ENCODE measurements at places on chromosomes 13 and 19.

DNA sequence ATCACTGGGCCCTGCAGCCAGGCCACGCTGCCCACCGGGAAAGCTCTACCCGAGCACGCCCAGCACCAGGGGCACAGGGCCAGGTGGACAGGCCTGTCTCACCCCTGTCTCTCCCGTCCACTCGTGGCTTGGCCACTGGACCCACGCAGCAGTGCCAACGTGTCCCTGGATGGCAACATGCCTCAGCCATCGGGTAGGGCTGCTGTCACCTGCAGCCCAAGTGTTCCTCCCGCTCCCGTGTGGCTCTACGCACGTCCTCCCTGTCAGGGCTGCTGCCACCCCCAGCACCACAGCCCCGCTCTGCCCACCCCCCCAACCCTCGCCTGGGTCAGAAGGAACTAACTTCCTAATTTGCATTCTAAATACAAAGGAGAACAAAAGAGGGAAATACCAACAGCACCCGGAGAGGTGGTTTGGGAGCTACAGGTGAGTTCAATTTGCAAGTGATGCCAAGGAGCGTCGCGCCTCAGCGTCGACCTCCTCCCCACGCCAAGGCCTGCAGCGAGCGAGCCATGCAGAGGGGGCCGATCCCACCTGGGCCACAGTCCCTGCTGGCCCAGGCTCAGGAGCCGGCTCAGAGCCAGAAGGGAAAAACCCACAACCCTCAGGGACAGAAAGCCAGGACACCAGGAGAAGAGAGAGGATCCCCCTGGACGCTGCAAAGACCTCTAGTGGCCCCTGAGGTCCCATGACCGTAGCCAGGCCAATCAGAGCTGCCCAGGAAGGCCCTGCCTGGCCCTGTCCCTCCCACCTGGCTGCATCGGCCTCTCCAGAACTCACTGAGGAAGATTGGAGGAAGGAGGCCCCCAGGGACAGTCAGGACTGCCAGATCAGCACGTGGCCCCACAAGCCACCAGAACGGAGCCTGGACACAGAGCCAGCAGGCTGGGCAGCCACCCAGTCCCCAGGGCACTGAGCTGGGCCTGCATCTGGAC, 128.4 kb upstream of the SPACA7 start:
- DNase-seq = no peak

DNA sequence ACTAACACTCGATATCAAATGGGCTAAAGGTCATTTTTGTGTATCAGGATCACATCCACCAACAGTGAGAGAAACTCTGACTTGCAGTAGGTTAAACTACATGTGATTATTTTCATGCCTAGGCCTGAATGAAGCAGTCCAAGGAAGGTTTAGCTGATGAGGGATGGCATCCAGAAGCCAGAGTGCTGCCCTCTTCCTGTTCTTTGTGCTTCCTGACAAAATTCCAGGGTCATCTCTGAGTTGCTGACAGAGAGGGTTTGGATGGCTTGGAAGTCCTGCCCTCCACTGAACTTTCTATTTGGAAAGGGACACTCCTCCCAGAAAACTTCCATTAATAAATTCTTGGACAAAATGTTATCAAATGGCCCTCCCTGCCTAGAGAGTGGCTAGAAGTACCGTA, 728.3 kb upstream of the SLC10A2 start:
- no peak for DNase-seq

DNA sequence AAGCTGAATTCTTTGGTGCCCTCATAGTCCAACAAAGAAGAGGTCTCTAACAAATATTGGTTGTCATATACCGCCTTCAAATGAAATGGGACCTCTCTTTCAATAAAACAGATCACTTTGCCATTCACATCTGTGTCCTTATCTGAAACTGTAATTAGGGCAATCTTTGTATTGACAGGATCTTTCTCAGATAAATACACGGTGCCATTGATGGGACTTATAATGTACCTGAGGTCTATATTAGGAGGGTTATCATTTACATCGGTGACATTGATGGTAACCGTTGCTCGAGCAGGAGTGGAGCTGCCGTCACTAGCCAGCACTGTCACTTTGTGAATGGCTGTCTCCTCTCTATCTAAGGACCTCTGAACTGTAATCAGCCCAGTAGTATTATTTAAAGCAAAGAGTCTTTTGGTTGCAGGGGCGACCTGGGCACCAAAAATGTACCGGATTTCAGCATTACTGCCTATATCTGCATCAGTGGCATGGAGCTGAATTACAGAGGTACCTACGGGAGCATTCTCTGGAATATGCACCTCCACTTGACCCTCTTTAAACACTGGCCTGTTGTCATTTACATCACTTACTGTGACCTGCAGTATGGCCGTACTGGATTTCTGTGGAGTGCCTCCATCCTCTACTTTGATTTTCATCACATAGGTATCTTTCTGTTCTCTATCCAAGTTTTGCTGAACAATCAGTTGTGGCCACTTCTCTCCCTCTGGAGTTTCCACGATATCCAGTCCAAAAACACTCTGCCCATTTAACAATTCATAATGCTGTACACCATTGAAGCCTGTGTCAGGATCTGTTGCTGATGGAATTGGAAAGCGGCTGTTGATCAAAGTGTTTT, 2.8 kb downstream of the PCDH9 start:
- DNase-seq = no peak

- DNase-seq = no peak
These were observed 40.5 kb upstream of the KCTD15 start for GRCh38 chr19:33756177-33756576.

DNA sequence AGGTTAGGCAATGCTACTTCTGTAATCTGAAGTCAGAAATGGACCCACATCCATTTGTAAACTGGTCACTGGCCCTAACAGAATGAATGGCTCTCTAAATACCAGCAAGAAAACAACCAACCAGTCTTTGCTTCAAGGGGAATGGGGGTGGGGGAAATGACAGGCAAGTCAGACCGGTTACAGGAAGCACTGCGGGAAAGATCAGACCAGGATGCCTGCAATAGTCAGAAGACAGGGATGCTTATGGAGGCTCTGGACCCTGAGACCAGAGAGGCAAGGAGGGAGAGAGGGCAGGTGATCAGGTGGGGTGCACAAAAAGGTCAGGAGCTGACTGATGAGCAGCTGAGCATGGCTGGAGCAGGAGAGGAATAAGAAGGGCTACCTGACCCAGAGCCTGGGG, 13.1 kb downstream of the MED26 start:
- no peak for DNase-seq

- no peak for DNase-seq
These were observed 5.8 kb downstream of the KBTBD7 start for GRCh38 chr13:41188584-41188983.

- DNase-seq = no peak
These were observed 696.6 kb downstream of the LIG4 start for GRCh38 chr13:107518780-107519179.

GRCh38 chr19:15457701-15458484, 6.5 kb downstream of the RASAL3 start:
- DNase-seq = no peak

GRCh38 chr13:39148513-39148961, 110.3 kb downstream of the NHLRC3 start:
- DNase-seq = no peak

DNA sequence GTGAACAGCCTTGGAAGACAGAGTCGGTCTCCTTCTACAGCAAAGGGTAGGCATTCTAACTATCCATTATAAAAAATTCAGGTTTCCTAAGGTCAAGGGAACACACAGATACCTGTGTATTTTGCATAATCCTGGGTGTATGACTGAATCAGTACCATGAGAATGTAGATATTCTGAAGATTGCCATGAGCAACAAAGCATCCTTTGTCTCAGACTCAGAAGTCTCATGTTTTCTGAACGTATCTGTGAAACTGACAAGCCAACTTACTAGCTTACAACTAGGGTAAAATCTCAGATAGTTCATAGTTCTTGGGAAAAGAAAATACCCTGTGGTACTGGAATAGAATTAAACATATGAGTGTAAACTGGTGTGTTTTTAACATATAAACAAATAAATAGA, 6.5 kb downstream of the ZNF566 start:
- DNase-seq = no peak

DNA sequence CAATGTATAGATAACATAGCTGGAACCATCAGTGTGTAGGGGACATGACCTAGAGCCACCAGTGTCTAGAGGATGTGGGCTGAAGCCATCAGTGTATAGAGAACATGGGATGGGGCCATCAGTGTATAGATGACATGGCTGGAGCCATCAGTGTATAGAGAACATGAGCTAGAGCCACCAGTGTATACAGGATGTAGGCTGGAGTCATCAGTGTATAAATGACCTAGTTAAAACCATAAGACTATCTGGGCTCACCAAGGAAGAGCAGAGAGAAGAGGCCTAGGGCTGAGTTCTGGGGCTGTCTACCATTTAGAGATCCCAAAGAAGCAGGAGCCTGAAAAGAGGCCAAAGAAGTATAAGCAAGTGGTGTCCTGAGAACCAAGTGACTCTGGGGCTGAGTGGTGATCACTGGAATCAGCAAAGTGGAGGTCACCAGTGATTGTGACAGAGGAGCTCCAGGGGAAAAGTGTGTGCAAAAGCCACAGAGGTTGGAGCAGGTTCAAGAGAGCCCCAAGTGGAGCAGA, 41.0 kb downstream of the RFX2 start:
- no peak for DNase-seq

DNA sequence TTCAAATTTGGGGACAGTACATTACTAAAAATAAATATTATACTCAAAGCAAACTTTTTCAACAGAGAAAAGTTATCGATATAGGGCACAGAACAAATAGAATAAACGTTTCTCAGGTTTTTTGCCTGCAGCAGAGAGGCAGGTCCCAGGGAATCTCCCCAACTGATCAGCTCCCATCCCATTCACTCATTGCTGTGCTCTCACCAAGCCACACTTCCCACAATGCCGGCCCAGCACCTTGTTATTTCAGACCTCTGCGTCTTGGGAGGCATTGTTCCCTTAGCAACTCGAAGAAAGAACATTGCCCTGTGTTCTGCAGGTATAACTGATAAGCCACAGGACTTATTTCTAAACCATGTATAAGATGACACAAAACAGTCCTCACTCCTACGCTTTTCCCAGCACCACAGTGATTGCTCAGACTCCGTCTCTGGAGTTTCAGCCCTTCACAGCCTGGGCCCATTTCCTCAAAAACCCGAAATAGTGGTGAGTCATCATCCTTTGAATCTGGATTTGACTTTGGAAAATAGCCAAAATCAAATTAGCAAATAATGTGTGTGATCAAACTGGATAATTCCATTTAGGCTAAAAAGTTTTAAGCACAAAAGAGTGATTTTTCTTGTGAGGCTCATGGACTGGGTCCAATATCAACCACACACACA, 100.4 kb downstream of the DCLK1 start:
- DNase-seq = no peak

DNA sequence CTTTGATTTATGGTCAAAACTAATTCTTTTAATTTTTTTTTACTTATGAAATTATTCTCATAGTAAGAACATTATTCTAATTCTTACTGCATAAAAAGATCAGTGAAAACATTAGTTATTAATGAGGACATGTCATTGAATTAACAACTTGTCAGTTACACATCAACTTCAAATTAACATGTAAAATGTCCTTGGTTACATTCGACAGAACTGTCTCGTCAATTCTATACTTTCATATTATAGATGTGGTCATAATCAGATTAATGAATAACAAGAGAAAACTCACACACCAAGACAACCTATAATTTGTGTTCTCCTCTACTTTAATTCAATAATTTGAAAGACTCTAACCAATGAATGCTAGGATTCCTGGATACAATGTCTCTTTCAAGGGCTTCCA, 66.7 kb downstream of the KATNAL1 start:
- no peak for DNase-seq

- DNase-seq = no peak
These were observed 75.8 kb upstream of the MAB21L1 start for GRCh38 chr13:35552172-35552844.
